ENCODE measurements at places on chromosomes 7 and 10.

DNA sequence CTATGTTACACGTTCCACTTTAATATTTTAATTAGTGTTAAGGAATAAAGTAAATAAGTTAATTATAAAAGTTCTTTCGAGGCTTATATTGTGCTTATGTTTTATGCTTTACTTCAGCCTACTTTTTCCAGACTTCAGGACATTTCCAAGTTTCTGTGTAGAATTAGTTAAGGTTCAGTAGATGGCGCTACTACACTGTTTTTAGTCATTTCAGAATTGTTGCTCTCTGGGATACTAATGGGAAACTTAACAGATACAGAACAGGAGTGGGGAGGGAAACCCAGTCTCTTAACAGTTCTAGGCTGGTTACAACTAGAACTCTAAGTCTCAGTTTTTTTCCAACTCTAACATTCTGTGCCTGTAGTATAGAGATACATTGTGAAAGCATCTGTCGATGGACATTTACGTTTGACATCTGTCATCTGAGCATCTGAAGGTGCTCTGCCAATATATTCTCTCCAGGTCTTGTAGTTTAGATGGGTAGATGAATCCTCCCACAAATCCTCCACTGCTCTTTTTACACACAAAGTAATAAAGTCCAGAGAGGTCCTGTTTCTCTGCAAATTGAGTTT is 56.8 kb upstream of the FAM171A1 start:
- DNase-seq: no peak

DNA sequence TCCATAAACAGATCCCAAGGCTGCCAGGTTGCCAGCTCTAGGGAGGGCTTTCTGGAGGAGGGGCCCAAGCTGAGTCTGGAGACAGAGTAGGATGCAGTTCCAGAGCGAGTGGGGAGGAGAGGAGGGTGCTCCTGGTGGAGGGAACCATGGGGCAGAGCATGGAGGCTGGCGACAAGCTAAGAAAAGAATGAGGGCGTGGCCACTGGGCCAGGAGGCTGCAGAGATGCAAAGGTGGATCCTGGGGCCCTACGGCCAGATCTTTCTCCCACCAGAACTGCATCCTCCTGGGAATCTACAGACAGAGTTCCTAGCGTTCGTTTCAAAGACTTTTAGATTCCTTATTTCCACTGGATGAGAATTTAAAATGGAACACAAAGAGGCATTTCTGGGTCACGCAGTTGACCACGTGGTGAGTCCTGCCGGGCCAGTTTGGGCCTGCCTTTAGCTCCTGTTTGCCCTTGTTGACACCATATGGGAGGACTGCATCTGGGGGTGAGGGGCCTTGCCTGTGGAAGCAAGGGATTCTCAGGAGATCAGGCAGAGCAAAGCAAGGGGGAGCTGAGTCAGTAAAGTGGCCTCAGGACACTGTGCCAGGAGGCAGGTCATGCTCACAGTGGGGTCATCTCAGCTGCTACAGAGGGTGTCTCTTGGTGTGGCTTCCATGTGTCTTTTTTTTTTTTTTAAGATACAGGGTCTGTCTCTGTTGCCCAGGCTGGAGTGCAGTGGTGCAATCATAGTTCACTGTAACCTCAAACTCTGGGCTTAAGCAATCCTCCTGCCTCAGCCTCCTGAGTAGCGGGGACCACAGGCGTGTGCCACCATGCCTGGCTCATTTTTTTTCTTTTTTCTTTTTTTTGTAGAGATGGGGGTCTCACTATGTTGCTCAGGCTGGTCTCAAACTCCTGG is 137.8 kb downstream of the SH3PXD2A start:
- no peak for DNase-seq

DNA sequence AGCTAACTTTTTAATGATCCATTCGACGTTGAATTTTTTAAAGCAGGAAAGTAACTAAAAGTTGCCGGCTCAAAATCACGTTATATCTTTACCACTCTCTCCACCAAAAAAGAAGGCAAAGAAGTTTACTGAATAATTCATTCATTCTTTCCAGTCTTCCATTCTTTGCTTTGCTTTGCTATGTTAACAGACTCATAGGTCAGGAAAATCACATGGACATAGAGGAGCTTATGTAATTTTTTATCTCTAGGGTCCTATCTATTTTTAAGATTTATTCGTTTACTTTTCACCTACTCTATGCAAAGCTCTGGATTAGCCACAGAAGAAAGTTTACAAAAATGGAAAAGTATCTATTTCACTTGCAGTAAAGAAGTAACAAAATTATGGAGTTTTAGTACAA is 52.6 kb downstream of the MRC1 start:
- no peak for DNase-seq

DNA sequence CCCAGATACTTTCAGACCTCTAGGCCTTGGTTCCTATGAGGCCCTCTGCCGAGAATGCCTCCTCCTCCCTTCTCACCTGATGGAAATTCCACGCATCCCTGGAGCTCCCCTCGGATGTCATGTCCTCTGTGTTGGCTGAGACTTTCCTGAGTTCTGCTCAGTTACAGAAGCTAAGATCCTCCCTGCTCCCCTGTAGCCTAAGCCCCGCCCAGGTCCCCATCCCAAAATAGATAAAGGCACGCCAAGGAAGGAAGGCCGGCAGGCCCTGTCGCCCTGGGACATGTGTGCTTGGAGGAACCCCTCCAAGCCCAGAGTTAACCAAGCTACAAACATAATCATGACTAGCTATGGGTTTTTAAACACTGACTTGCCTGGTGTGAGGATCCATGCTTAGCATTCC is 123.5 kb downstream of the SORBS1 start:
- DNase-seq: no peak

DNA sequence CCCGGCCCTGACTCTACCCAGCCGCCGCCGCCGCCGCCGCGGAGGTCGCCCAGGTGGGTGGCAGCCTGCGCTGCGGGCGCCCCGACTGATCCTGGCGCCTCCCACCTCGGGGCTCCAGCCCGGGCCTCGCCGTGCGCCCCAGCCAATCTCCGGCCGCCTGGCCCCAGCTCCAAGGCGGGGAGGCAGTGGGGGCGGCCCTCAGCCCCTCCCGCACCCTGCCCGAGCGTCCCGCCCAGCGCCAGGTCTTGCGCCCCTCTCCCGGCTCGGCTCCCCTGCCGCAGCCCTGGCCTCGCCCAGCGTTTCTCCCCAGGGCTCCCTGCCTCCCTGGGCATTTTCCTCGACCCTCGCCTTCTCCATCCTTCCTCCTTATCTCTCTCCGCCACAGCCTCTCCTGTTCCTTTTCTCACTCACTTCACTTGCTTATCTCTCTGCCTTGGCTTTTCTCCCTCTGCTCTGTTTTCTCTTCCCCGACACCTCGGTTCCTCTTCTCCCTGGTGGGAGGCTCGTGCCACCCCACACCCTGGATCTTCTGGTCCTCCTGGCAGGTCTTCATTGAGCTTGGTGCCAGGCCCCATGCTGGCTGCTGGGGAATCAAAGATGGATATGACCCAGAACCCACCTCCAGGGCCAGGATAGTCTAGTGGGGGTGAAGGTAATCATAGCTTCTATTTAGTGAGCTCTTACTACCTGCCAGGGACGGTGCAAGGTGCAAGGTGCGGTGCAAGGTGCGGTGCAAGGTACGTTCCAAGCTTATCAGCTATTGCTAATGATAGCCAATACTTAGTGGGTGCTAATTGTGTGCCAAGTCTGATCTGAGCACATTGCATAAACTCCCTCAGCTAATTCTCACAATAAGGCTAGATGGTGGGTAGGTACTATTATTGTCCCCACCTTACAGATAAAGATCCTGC is at the start of gene SFRP5:
SFRP5 (minus strand) TSS at position 87 of the 911 bp plus-strand sequence. CDS start 166 bp downstream, outside the sequence.
- no peak for DNase-seq

DNA sequence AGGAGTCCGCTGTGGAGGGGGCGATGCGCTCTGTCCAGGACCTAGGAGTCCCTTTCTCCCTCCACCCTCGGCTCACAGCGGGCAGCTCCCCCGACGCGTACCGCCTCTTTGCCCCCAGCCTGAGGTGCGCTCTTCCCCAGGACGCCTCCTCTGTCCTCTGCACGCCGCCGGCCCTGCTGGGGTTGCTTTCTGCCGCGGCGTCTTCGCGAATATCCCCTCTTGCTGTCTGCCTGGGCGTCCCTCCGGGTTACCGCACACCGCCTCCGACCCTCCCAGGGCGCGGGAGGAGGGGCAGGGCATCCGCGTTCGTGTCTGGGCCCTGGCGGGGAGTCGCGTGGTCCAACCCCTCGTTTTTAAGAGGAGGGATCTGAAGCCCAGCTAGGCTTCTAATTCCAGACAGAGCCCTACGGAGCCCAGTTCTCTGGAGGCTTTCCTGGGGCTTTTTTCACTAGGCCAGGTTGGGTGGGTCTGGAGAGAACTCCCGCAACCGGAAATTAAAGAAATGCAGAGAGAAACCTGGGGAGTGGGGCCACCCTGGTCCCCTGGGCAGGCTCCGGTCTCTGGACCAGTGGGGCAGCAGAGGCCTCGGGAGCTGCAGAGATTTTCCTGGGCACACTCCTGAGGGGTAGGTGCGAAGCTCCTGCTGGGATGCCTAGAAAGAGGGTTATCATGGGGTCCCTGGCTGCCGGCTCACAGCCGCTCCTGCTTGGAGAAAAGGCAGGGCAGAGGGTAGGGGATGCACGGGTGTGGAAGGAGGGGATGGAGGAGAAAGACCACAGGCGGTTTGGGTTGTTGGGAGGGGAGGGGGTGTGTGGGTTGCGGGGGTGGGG is 166.9 kb downstream of the UBE2H start:
- DNase-seq: no peak

DNA sequence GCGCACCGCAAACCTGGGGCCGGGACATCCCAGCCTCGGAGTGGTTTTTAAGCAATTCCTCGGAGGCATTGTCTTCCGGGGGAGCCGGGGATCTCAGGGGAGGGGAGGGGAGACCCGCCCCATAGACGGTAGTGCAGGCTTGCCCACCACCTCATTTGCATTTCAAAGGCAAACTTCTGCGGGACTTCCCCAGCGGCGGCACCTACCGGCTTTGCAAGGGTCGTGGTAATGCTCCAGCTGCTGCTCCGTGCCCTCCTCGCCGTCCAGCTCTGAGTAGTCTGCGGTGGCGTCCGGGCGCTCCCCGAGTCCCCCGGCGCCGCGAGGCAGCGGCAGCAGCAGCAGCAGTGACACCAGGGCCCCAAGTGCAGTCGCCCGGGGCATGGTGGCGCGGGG is 425 bp downstream of the TLL2 start:
- no peak for DNase-seq

DNA sequence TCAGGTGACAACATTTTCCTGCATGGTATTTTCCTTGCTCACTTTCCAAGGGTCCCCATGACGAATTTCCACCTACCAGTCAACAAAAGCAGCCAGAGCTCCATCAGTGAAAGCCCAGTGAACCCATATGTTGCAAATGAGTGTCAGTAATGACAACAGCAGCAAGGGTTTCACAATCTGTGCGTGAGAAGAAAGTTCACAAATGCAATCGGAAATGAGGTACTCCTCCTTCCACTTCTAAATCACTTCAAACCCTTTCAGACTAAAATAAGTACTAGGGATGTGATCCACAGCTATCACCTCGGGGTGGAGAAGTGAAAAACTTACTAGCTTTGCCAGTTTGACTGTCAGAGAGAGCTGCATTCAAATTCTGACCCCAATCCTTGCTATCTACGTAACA is 55.6 kb upstream of the BET1 start:
- DNase-seq: no peak

- no peak for DNase-seq
These were observed 52.4 kb downstream of the NPTX2 start for GRCh38 chr7:98669329-98670000.

GRCh38 chr7:48040944-48041652 is 5.8 kb downstream of the C7orf57 start:
- no peak for DNase-seq

DNA sequence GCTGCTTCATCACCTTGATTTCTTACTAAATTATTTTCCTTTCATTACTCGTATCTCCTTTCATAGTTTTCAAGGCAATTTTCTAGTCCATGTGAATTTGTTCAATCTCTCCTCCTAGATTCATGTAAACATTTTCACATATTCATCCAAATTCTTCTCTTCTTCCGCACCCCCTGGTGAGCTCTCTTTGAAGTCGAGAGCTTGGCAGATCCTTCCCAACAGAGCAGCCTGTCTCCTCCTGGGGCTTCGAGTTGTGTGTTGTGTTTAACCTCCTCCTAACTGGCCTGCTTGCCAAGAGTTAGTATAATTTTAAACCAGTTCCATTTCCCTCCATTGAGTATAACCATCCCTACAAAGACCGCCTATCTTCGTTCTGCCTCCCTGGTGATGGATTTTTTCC is 272.4 kb upstream of the CELF2 start:
- DNase-seq: no peak

DNA sequence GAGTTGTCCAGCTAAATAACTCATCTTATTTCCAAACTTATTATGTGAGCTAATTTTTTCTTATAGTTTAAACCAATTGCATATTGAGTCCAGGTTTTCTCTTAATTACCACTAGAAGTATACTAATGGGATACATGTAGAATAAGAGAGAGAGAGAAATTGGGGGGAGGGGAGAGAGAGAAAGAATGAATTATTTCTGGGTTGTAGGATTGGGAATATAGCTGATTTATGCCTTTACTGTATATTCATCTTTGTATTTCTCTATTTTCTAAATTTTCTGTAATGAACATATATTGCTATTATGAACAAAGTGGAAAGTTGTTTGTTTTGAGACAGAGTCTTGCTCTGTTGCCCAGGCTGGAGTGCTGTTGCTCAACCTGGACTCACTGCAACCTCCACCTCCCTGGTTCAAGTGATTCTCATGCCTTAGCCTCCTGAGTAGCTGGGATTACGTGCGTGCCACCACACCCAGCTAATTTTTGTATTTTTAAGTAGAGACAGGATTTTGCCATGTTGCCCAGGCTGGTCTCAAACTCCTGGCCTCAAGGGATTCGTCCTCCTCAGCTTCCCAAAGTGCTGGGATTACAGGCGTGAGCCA is 26.1 kb upstream of the ITGB1 start:
- no peak for DNase-seq

DNA sequence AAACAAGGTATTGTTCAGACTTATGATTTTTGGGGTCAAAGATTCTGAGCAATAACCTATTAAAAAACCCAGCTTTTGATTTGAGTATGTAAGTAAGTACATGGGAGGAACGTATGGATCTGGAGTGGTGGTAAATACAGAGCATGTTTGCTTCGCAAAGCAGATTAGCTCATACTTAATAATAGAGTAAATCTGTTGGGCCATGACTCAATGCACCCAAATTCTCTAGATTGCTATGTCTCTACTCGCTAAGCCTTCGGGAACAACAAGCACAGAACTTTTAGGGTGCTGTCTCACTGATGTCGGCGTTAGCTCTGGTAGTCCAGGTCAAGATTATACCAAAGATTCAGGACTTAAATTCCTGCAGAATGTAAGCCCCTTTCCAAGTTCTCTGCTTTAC is 807 bp upstream of the MINPP1 start:
- DNase-seq: no peak

GRCh38 chr7:44735403-44736165 is 13.1 kb upstream of the ZMIZ2 start:
- peak; percentile 53 for DNase-seq

GRCh38 chr7:3753868-3754267 is 452.8 kb downstream of the SDK1 start:
- DNase-seq: no peak
